ENCODE measurements at places on chromosomes 7 and 10.

DNA sequence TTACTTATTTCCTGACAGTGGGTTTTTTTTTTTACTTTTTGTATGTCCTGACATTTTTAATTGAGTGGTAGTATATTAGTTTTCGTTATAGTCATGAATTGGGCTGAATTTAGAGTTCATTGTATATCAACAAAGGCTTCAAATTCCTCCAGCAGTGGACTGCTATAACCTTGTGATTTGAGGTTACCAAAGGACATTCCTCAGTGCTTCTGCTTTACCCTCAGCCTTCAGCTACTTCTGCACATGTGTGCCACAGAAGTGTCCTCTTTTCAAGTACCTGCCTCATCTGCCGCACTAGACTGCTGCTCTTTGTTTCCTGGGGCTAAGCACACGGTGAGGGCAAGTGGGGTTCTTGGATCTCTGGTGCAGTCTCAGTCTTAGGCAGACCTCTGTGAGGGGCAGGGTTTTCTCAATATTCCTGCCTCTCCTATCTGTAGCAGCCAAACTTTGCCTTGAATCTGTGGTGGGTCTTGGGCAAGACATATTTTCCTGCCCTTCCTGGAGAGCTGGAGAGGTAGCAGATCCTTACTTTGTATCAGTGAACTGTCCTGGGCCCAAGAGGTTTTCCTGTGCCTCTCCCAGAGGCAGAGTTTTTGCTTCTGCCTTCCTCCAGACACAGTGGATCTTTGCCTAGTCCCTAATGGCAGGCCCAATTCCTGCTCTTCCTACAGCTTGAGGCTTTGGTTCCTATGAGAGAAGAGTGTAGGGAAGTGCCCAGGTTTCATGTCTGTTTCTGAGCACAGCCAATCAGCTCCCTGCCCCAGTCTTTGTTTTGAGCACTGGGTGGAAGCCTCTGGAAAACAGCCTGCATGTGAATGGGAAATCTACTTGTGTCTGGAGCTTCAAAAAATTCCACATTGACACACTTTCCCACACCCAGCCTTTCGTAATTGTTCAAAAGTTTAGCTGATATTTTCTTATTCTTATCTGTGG is 39.0 kb upstream of the STRIP2 start:
- DNase-seq, result no peak

DNA sequence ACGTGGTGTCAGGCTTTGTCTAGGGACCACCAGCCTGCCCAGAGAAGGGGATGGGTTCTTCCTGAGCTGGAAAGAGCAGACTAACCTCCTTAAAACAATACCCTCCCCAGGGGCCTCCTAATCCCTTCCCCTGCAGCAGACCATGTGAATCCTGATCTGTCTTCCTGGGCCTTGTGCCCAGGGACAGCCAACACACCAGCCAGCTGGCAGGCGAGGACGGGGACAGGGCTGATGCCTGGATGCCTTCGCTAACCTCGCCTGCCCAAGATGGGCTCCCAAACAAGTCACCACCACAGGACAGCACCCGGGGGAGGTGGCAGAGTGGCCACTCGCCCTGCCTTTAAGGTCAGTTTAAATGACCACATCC is 17.6 kb downstream of the PODXL start:
- no peak for DNase-seq

DNA sequence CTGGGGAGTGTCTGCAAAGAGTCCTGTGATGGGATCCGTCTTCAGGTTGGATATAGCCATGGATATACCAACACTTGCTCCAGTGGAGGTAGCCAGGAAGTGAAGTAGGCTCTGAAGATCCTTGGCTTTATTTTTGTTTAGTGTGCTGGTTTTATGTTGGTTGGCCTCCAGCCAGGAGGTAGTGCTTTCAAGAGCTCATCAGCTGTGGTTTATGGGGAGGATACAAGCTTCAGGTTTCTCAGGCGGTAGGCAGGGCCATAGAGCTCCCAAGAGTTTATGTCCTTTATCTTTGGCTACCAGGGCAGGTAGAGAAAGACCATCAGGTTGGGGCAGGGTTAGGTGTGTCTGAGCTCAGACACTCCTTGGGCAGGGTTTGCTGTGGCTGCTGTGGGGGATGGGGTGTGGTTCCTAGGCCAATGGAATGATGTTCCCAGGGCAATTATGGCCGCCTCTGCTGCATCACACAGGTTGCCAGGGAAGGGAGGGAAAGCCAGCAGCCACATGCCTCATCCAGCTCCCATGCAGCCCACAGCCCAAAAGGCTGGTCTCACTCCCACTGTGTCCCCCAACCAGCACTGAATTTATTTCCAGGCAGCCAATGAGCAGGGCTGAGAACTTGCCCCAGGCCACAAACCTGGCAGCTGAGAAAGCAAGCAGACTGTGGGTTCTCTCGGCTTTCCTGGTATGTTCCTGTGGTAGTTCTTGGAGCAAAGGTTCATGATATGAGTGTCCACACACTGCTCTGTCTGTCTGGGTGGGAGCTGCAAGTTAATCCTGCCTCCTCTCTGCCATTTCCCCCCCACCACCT is 67.0 kb upstream of the PRLHR start:
- no peak for DNase-seq

GRCh38 chr10:97292862-97293198 is 393 bp upstream of the ARHGAP19 start:
- DNase-seq, result no peak

DNA sequence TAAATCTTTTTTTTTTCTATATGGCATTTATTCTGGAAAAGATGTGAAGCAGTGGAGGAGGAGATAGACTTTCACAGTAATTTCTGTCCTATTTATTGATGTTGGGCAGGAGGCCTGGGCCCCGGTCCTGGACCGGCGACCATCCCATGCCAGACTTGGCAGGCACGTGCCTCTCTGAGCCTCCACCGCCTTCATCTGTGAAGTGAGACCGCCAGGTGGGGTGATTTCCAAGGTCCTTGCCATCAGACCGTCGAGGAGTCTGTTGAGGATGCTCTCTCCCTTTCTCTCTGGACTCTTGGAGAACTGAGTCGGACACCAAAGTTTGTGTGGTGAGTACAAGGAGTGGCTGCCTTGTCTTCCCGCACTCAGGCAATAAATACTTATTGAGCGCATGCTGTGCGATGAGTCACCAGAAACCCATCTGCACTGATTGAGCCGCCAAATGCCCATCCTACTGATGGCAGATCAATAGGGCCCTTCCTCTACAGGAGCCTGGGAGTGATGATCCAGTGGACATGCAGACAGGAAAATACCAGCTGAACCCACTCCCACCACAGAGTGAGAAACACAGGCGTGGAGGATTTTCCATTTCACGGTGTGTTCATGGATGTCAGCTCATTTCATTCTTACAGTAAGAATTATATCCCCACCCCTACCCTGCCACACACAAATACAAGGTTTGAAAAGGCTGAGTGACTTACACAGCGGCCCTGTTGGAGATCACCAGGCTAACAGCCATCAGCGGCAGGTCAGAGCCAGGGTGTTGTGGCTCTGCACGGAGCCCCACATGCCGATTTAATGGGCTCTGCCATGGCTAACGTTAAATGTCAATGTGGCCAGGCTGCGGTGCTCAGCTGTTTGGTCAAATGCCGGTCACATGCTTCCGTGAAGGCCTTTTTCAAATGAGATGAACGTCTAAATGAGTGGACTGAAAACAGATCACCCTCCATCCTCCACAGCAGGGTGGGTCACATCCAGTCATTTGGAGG is 11.5 kb upstream of the PRKAG2 start:
- DNase-seq, result no peak

DNA sequence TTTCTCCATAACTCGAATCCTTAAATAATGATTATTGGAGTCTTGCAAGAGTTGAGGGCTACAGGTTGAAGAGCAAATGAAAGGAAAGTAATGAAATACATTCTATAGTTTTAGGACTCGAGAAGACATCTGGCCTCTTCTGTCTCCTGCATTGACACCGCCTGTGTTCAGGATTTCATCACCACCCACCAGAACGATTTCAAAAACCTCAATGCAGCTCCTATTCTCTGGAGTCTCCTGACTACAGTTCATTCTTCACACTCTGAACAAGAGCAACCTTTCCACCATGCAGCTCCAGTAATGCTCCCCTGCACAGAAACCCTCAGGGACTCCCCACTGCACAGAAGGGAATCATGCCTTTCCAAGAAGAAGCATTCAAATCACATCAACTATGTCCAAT is 5.5 kb downstream of the IL15RA start:
- DNase-seq, result no peak

- DNase-seq, result no peak
Observed at GRCh38 chr10:43958071-43958432, 309.4 kb upstream of the ZNF32 start.

- no peak for DNase-seq
Observed at GRCh38 chr10:74332398-74332797, 181.4 kb downstream of the ADK start.

DNA sequence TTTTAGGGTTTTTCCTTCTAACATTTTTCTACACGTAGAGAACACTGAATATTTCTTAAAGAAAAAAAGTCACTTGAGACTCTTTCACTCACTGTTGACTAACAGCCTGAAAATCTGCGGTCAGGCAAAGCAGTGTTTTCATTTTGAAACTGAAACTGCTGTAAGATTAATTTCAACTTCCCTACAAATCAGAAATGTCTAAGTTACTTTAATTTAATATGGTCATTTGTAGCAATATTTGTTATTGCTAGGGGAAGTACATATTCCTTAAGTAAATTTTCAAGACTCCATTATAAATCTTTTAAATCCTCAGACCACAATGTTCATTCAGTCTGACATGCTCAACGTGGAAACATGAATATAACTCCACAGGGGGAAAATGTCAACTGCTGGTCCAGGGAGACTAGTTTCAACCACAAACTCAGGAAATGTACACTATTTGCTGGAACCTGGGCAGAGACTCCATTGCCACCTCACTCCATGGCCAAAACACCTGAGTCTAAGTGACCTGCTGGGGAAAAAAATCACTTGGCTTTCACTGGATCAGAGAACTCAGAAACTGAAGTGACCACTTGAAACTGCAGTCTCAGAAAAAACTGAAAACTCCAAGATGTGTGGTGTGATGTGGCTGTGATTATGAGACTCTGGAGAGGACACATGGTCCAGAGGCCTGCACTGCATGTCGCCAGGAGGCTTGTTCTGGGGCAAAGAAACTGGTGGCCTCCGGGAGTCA is 161.2 kb downstream of the TAX1BP1 start:
- DNase-seq, result no peak

DNA sequence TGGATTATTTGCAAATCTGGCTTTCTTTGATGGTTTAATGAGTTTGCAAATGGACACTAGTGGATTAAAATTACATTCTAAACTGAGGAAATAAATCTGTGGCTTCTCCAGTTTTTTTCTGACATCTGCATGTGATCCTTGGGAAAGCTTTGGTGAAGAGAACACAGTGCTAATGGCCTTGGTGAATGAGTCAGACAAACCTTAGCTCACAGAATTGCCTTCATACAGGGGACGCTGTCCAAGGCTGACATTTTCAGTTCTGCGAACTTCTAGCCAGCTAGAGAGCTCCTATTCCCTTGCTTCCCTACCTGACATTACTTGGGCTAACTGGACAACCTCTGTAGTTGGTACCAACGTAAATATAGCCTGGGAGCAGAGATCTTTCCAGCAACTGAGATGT is 21.2 kb downstream of the BMPER start:
- no peak for DNase-seq

DNA sequence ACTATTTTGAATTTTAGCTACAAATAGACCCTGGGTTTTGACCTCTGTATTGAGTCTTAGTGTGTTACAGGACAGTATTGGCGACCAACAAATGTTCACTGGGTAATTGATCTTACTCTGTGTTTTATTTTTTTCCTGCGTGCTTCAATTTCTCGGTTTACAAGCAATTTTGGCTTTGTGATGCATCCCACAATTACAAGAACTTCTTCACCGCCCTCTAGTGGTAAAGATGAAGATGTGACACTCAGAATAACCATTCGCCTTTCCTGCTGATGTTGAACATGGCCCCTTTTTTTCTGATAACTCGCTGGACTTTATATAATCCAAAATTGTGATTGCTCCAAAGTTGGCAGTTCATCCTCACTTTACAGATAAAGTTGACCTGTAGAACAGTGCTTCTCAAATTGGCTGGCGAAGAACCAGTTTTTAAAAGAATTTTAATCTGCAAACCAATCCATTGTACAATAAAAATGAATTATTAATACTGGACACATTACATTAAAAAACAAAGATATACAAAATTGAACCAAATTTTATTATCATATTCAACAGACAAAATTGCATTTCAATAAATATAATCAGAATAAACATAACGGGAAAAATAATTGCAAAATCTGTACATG is 20.2 kb upstream of the SMC3 start:
- DNase-seq, result no peak

Measured in left renal cortex interstitium (tissue), 4 donors.